AG04450 (cell line): ENCODE measurements at places on chromosomes 12 and 14.

GRCh38 chr12:130704606-130705005 is 11.5 kb downstream of the RIMBP2 start:
- DNase-seq = no peak

GRCh38 chr12:124952801-124953200 is 36.1 kb downstream of the DHX37 start:
- DNase-seq = no peak

DNA sequence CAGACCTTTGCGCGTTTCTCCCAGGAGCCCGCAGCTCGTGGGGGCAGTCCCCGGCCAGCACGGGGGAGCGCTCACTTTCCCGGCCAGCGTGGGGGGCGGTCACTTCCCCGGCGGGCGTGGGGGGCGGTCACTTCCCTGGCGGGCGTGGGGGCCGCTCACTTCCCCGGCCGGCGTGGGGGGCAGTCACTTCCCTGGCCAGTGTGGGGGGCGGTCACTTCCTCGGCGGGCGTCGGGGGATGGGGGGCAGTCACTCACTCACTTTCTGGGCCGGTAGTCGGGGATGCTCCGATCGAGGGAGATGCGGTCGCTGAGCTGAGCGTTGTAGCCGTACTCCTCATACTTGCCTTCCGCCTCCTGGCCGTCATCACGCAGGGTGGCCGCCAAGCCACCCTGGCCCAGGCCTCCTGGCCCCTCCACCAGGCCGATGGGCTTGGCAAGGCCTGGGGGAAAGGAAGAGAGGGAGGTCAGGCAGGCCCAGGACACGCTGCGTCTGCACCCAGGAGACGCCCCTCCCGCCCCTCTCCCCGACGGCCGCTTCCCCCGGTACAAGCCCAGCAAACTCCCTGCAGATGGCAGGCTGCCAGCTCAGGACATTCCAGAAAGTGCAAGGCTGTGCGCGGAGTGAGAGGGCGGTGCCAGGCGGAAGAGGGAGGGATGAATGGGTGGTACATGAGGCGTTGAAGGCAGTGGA is 43.3 kb downstream of the GALNT9 start:
- DNase-seq = peak; percentile 3

DNA sequence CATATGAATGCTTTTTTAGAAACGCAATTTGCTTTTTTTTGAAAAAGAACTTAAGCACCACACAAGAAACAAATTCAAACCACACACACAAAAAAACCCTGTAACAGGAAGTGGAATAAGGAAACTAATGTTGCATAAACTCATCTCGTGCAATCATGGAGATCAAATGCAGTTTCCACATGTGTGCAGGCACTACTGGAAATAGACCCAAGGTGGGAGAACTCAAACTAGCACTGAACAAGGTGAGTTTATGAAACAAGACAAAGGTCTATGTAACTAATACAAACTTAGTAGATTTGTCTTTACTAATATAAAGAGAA is 17.5 kb downstream of the NIN start:
- DNase-seq = no peak

- no peak for DNase-seq
Observed at GRCh38 chr14:73851000-73851399, 631 bp upstream of the PTGR2 start.
